Muscle of back (tissue), 13 donors: ENCODE measurements at places on chromosomes 5 and 9.

DNA sequence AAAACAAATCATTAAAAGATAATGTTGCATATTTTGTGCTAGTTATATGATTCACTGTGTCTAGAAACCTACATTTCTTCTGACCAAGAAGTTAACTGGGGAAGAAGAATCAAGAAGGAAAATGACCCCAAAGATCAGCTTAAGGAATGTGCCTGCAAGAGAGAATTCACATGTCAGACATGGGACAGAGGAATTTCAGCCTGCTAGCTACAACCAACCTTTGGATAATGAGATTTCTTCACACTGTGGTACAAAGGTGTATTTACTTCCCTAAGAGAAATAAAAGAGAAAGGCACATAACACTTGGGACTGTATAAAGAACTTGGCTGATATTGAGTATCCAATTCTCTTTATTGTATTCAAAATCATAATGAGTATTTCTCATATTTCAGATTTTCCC lies 39.6 kb upstream of the ELL2 start:
- no peak for DNase-seq

GRCh38 chr5:994821-995220 lies 13.8 kb upstream of the NKD2 start:
- DNase-seq = no peak

DNA sequence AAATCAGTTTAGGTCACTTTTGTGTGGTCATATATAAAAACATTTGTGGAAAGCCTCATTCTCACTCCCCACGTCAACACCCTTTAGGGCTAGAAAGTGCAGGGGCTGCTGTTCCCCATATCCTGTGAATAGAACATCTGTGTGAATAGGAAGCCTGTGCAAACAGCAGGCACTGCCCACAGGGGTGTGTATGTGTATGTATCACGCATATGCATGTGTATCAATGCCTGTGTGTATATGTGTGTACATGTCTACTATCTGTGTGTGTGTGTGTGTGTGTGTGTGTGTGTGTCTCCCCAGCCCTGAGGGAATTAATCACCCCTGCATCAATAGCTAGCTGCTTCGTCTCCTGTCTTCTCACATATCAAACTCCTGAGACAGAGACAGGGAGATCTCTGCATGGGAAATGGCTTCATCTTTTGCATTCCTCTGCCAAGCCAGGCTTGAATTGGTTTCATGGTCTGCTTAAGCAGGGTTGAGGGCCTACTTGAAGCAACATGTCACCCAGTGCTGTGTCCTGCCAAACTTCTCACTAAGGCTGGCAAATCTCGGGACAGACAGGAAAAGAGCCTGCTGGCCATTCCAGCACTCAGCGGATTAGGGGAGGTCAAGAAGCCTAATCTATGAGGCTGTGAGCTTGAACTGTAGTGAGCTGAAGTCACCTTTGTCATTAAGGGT lies 265.8 kb downstream of the ADAMTSL1 start:
- DNase-seq = no peak

DNA sequence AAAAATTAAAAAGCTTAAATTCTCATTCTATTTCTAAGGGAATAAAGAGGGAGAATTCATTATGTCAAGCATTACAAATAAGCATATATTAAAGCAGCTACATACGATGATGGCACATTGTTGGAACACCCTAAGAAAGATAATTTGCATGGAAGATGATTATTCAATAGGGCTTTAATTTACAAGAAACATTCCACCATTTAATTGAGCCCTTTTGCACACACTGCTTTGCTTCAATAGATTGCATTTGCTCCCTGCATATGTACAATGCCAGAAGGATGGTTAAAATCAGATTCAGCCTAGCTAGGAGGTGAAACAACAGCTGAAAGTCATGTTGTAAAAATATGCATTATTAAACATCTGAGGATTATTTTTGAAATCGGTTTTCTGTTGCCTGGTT lies 21.8 kb downstream of the KIAA1958 start:
- no peak for DNase-seq
